ENCODE measurements at places on chromosomes 1 and 21. TPM values are rescaled to one million over a fixed set of nuclear protein-coding genes. Genes with fewer than 3 reads are reported as not detected.

NPPB gene
- total RNA-seq = not detected

RSPH1 gene
- total RNA-seq = 1.1 TPM

FAM229A gene
- 3.2 TPM for total RNA-seq

CLCA4 gene
- total RNA-seq = not detected

CRYZ gene
- total RNA-seq = 64.0 TPM

LRRC3 gene
- 2.4 TPM for total RNA-seq

KLHDC9 gene
- 2.2 TPM for total RNA-seq

FNDC10 gene
- total RNA-seq = 8.7 TPM

RPE65 gene
- not detected for total RNA-seq

CR1 gene
- total RNA-seq = not detected

RHCE gene
- not detected for total RNA-seq

FCMR gene
- total RNA-seq = 4.8 TPM

FAM110D gene
- 0.05 TPM for total RNA-seq

UMODL1 gene
- not detected for total RNA-seq

FMOD gene
- 0.21 TPM for total RNA-seq

TRIM46 gene
- total RNA-seq = 1.8 TPM

CYYR1 gene
- not detected for total RNA-seq

AKR1A1 gene
- total RNA-seq = 72.7 TPM

GBP1 gene
- total RNA-seq = 0.22 TPM

CFAP74 gene
- total RNA-seq = not detected

SRGAP2C gene
- total RNA-seq = 12.0 TPM

ENAH gene
- 95.3 TPM for total RNA-seq

PRAMEF7 gene
- not detected for total RNA-seq

TNNI3K gene
- not detected for total RNA-seq

CHI3L2 gene
- 0.32 TPM for total RNA-seq

SLC5A3 gene
- total RNA-seq = 2.9 TPM

CSF3R gene
- total RNA-seq = not detected

MEGF6 gene
- 10.8 TPM for total RNA-seq

NEGR1 gene
- not detected for total RNA-seq

NUDT17 gene
- total RNA-seq = 6.4 TPM

CLCNKA gene
- total RNA-seq = not detected

AMY1C gene
- total RNA-seq = not detected
